ENCODE measurements at places on chromosomes 5 and 9.

DNA sequence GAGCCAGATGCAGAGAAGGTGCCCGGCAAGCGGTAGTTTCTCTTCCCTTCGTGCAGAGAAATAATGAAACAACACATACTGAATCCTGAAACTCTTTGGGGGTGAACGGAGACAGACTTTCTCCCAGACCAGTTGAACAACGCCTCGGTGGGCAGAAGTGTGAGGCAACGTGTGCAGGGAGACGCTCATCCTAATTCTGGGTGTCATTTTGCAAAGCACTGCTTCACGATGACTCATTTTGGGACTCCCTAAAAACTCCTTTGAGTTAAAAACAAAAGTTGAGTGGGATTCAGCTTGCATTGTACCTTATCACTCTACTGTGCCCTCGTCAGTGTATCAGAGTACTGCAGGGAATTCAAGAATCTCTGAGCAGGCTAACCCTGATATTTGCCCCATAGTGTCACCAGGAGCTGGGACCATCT is 3.5 kb upstream of the NEK6 start:
- DNase-seq: no peak

DNA sequence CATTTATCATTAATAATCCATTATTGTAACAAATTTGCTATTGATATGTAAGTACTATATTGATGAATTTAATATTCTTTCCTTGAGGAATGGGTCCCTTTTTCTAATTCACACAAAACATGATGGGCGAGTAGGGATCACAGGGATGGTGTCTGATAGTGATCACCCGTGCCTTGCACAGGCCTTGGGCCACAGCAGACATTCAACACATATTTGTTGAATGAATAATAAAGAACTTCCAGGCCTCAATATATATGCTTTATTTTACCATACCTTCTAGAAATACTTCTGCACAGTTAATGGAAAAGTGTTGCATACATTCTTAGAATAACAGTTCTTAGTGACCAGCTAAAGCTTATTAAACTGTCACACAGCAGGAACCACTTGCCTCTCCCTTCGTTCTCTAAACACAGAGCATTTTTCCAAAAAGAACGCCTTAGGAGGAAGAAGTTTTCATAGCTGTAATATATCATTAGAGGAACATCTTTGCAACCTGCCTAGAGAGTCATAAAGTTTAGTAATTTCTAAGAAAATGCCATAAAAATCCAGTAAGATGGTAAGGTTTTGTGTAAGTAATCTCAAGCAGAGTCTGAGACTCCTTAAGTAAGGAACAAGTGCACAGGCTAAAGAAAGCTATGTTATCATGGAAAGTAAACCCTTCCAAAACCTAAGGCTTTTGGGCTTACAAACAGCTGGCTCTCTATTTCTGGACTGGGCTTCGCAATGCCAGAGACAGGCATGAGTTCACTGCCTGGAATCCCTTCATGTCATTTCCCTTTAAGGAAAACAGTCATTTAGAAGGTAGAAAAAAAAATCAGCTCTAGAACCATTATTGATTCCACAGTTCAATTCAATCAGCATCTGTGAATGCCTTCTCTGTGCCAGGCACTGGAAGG is 17.7 kb downstream of the TTLL11 start:
- no peak for DNase-seq

- no peak for DNase-seq
Observed at GRCh38 chr9:32782476-32783167, 718 bp upstream of the TMEM215 start.

- DNase-seq: no peak
Observed at GRCh38 chr9:116322521-116322920, 168.9 kb downstream of the PAPPA start.
